ENCODE measurements at places on chromosomes 6 and 20. TPM values are rescaled to one million over a fixed set of nuclear protein-coding genes. Genes with fewer than 3 reads are reported as not detected.

The KCNK16 gene
- not detected for total RNA-seq

The SLC23A2 gene
- total RNA-seq: 58.8 TPM

DNA sequence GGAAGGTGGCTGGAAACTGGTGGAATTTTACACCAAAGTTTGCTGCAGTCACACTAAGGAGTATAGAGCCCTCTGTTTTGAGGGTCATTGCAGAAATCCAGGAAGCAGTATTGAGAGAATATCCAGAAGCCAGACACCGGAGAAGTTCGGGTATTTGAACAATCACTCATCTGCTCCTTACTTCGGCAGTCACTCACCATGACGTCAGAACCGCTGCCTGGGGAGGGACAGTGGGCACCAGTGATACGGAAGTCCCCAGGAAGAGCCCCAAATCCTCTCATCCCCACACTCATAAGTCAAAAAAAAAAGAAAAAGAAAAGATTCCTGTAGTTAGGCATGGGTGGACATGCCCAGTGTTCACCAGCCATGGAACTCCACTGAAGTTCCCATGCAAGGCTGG is 4.0 kb downstream of the LY6G5C start:
- DNase-seq: no peak

GRCh38 chr20:49692941-49693340 is 20.7 kb downstream of the B4GALT5 start:
- no peak for DNase-seq

- DNase-seq: no peak
Measured at GRCh38 chr20:57869951-57870315, 160.1 kb upstream of the PMEPA1 start.

GRCh38 chr6:25601800-25602673 is 50.0 kb upstream of the SCGN start:
- DNase-seq: no peak
